Lower lobe of right lung (tissue), 2 donors: ENCODE measurements at places on chromosomes 7 and 10. TPM values are rescaled to one million over a fixed set of nuclear protein-coding genes. Genes with fewer than 3 reads are reported as not detected.

DNA sequence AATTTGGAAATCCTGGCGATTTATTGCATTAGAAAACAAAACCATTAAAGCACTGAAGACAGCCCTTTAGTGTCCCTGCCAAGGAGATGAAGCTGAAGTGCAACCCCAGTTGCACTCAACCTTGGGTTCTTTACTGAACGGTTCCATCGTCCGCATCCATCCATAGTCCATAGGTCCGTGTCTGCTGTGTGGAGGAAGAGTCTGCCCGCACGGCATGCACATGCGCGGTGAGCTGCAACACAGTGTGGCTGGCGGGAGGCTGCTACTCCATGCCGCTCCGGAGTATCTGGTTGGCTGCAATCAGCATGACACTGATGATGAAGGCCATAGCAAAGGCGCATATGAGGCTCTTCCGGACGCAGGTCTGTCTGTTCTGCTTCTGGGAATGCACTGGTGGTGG is 624.6 kb downstream of the CALN1 start:
- no peaks in the 10 kb centered on the region for H3K36me3 ChIP-seq
- no peaks in the 10 kb centered on the region for H3K4me1 ChIP-seq
- H3K4me3 ChIP-seq = no peak overlapping the region
- DNase-seq = no peak
- H3K27me3 ChIP-seq = no peaks in the 10 kb centered on the region

CRYGN gene
- total RNA-seq = not detected

DNA sequence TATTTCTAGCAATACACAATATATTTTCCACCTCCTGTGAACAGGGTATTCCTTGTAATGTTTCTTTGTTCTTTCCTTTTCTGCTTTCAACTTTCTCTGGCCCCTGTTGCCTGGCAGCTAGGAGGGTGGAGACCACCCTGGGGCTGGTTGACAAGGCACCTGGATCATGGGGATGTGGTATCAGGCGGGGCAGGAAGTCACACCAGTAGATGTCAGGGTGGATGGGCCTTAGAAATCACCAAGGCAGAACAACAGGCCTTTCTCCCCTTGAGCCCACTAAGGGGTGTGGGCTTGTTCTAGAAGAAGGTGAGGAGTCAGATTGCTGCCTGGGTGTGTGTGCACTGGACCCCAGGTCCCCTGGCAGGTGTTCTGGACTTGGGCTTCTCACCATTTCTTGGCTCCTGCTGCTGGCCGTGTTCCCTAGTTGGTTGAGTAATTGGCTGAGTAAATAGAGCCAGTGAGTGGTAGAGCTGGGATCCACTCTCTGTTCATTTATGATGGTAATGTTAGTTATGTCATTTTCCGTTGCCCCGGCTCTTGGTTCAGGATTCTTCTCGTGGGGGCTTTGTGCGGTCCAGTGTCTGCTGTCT is 24.9 kb downstream of the ZNF783 start:
- H3K27ac ChIP-seq = no peak overlapping the region
- H3K36me3 ChIP-seq = peaks cover 3% of the 10 kb centered on the region
- no peak overlapping the region for H3K4me3 ChIP-seq
- no peak for DNase-seq

GRCh38 chr10:10223131-10223530 is 794.5 kb upstream of the CELF2 start:
- H3K4me1 ChIP-seq = no peaks in the 10 kb centered on the region
- H3K36me3 ChIP-seq = no peaks in the 10 kb centered on the region
- no peak overlapping the region for H3K4me3 ChIP-seq
- H3K27me3 ChIP-seq = no peaks in the 10 kb centered on the region
- no peak for DNase-seq
- no peak overlapping the region for H3K27ac ChIP-seq

AGR2 gene
- 93.0 TPM for total RNA-seq

AMZ1 gene
- total RNA-seq = 0.47 TPM

DNA sequence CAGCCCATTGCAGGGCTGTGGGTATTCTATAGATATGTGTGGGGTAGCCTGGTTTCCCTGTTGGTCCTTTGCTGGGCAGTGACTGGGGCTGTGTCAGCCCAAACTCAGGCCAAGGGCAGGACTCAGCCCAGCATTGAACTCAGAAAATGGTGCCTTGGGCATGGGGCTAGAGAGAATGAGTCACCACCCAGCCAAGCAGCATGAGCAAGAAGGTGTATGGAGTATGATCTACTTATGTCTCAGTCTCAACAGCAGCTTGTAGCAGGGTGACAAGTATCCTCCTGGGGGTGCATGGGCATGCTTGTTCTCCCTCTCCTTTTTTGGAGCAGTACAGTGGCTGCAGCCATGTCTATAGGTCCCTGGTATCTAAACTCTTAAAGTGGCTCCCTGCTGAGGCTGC is 32.0 kb downstream of the STK31 start:
- no peak for DNase-seq
- no peaks in the 10 kb centered on the region for H3K27me3 ChIP-seq
